K562 (cell line): ENCODE measurements at places on chromosomes 12 and 14. TPM values are rescaled to one million over a fixed set of nuclear protein-coding genes. Genes with fewer than 3 reads are reported as not detected.

Gene MYBPC1
- not detected in 2 replicates for total RNA-seq

Gene CCDC196
- not detected in 2 replicates for total RNA-seq

Gene EML1
- total RNA-seq: 0.25 and 0.35 TPM in 2 replicates

Gene CIROP
- not detected in 2 replicates for total RNA-seq

Gene IFT81
- total RNA-seq: 6.7 and 7.2 TPM in 2 replicates

Gene RPL36AL
- 139 and 146 TPM in 2 replicates for total RNA-seq

Gene OR4E2
- not detected in 2 replicates for total RNA-seq

Gene NOVA1
- not detected in 2 replicates for total RNA-seq

Gene TTC9
- 0.02 and 0.07 TPM in 2 replicates for total RNA-seq
